Neuronal stem cell (in vitro differentiated cells): ENCODE measurements at places on chromosomes 4 and X.

- no peak for DNase-seq
These were observed 88.8 kb downstream of the CPZ start for GRCh38 chr4:8681391-8681790.

- DNase-seq = no peak
These were observed at the start of gene CACNA1F for GRCh38 chrX:49233176-49233575. CACNA1F (minus strand) TSS chrX:49233340; CDS start chrX:49233309, 31 bp downstream.

DNA sequence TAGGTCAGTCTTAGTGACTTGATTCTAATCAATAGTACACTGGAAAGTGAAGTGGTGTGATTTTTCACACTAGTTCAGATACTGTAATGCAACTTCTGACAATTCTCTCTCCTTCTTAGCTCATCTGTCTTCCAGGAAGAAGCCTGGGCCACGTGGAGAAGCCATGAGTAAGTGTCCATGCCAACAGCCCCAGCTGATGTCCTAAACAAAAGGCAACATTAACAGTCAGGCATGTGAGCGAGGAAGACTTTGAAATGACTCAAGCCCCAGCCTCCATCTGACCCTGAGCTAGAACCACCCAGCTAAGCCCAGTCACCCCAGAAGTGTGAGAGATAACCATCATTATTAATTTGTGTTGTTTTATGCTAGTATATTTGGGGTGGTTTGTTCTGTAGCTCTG is 115.7 kb upstream of the MAGEB16 start:
- no peak for DNase-seq

DNA sequence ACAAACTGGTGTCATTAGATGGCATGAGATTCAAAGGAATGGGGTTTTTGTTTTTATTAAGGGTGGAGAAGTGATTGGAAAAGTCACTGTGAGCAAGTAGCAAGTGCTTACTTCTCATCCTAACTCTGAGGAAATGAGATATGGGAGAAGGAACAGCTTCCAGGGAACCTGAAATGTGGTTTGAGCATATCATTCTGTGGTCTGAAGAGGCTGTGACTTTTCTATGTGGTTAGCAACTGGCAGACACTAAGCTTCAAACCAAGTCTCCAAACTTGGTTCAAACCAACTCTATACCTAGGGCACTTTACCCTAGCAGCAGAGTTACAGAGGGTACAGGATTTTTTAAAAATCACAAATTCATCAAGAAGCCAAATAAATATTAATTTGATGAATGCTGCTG is 58.2 kb downstream of the DCLK2 start:
- DNase-seq = no peak

GRCh38 chr4:39085891-39086290 is 23.9 kb downstream of the KLHL5 start:
- no peak for DNase-seq

GRCh38 chrX:110646386-110646785 is 149.2 kb downstream of the CHRDL1 start:
- no peak for DNase-seq

DNA sequence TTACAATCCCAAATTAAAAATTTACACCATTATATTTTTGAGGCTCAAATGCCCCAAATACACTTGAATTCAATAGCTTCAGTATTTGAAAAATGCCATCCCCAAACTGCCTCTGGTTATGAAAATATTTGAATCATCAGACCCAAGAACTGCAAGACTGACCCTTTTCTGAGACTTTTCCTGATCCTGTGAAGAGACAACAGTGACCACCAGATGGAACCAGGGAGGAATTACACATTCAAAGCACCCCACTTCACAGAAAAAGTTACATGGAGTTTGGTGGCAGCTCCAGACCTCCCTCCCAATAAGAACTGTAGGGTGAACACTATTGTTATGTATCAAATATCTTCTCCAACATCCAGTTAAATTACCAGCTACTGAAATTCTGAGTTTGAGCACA is 44.0 kb upstream of the SCD5 start:
- DNase-seq = no peak

DNA sequence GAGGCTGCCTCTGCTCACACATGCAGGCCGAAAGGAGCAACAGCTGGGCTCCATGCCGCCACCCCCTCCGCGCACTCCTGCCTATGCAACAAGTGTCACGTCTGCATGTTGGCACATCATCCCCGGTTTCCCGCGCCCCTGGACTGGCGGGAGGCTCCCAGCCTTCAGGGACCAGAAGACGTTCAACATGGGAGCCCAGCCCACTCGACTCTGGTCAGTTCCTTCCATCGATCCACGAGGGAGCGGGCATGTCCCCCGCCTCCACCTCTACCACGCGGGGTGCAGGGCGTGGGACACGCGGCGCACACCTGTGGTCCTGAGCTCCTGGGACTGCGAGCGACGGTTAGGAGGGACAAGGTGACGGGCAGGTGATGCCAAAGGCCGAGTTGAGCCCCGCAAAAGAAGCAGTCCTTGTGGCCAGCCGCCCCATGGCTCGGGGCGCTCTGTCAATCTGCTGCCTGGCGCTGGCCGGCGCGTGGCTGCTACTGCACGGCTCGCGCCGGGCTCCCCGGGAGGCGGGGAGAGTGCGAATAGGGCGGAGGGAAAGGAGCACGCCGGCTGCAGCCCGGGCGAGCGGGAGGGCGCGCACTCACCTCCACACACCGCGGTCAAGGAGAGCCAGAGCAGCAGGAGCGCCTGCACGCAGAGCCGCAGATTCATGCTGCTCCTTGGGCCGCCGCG is 645 bp downstream of the APLN start:
- DNase-seq = no peak

DNA sequence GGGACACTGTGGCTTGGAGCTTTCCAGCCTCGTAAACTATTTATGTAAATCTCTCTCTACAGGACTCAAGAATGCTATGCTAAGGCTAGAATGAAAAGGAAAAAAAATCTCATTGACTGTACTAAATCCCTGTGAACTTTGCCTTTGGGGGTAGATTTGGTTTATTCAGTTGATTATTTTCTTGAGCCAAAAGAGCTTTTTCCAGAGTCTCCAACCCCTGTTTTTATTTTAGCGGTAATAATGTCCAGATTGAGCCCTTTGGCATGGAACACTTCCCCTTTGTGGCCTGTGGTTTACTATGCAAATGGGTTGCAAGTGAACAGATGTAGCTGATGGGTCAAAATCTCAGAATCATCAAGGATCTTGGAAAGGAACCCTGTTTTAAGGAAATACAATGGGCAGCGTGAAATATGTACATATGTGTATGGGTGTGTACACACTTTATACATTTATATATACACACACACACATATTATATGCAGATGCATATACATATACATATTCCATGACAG is 72.9 kb downstream of the FAM9B start:
- no peak for DNase-seq

GRCh38 chrX:132004728-132005127 is 18.4 kb upstream of the STK26 start:
- DNase-seq = no peak

DNA sequence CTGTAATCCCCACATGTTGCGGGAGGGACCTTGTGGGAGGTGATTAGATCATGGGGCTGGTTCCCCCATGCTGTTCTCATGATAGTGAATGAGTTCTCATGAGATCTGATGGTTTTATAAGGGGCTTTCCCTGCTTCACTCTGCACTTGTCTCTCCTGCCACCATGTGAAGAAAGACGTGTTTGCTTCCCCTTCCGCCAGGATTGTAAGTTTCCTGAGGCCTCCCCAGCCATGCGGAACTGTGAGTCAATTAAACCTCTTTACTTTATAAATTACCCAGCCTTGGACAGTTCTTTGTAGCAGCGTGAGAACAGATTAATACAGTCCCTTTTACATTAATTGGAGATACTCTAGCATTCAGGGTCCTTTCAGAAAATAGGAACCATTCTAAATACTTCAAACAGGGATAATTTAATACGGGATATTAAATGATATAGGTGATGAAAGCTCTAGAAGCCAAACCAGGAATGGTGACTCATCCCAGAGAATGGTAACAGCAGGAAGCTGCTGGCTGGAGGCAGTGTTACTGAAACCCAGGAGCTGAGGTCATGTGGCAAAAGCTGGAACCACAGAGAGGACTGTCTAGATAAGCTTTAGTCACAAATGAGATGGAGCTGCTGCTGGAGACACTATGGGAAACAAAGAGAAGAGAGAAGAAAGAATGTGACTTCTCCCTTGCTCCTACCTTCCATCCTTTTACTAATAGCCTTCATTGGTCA is 57.3 kb downstream of the GSTCD start:
- DNase-seq = no peak

DNA sequence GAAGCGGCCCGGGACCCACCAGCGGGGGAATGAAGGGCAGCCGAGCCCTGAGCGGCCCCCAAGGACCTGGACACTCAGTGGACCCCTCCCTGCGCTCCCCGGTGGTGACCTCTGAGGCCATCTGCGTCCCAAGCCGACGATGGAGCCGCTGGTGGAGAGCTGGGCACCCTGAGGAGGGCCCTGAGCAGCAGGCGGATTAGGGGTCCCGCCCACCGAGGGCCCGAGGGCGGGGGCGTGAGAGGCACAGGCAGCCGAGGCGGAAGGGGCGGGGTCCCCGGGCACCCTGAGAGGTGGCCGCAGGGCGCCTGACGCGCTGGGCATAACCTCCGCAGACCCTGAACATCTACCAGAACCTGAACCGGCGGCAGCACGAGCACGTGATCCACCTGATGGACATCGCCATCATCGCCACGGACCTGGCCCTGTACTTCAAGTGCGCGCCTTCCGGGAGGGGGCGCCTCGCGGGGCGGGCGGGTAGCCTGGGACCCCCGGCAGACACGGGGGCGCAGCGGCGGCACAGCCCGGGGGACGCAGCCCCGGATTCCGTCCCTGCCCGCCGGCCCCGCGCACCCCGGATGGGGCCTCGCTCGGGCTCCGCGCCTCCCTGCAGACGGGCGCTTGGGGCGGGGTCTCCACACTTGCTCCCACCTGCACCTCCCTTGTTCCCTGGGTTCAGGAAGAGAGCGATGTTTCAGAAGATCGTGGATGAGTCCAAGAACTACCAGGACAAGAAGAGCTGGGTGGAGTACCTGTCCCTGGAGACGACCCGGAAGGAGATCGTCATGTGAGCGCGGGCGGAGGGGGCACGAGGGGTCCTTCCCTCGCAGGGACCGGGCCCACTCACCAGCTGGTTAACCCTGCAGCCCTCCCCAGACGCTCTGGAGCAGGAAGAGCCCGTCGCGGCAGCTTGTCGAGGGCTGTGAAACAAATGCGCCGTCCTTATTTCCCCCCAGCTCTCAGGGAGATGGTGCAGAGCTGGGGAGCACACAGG is 10.3 kb downstream of the ATP5ME start:
- no peak for DNase-seq

- DNase-seq = no peak
These were observed 36.9 kb downstream of the FHDC1 start for GRCh38 chr4:152972821-152973628.

DNA sequence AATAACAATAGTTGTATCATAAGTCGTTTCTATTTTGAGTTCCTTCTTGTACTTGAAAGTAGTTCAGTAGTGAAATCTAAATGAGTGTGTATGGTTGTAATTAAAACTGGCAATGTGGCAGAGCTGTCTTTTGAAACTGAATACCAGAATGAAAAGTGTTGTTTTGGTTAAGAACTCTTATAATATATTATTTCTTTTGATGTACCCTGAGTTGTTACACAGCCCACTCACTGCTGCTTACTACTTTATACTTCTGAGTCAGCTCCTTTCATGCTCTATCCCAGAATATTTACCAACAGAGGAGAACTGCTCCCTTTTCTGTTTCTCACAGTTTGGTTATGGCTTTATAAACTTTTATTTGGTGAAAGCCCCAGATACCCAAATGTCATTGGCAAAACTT is 28.8 kb downstream of the FAM199X start:
- no peak for DNase-seq

- DNase-seq = no peak
These were observed 192.1 kb downstream of the SPRY1 start for GRCh38 chr4:123588631-123589241.

DNA sequence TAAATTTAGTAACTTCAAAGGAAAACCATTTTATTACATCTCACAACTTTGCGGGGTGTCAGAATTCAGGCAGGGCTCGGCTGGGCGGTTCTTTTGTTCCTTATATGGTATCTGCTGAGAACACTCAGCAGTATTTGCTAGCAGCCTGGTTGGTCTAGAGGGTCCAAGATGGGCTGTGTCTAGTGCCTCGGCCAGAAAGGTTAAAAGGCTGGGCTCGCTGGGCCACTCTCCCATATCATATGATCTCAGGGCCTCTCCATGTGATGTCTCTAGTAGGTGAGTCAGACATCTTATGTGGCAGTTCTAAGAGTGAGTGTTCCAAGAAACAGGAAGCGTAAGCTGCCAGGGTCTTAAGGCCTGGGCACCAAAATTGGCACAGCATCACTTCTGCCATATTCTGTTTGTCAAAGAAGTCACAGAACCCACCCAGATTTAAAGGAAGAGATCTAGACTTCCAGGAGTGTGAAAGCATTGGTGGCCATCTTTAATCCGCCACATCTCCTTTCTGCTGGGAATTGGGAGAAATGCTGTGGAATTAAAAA is 100.9 kb upstream of the ATP6AP2 start:
- DNase-seq = no peak

DNA sequence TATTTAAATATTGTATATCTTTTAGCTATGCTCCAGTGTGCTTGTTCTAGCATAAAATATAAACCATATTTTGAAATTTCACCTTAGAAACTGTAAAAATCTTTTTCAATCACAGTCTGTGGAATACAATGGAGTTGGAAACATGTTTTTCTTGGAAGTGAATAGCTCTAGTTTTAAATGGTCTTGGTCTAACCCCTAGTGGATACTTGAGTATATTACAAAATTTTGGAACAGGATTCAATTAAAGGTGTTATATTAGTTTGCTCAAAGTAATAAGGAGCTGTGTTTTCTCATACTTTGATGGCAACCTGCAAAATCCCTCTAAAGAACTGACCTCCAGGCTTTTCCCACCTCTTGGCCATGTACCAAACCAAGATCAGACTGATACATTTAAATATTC is 48.2 kb downstream of the STK26 start:
- no peak for DNase-seq

DNA sequence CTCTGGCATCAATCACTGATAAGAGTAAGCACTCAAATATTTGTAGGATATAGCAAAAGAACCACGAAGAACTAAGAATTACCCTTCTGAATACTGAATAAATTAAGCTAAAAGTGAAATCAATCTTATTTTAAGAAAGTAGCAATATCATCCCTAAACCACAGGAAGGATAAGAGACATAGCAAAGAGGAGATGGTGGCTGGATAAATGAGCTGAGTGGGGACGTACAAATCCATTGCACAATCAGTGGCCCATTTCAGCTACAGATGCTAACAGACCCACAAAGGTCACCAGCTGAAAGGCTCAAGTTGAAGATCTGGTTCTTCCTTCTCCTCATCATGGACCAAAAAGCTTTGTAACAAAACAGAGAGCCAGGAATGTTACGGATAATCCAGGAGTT is 77.1 kb downstream of the SLC9A7 start:
- DNase-seq = no peak

- DNase-seq = no peak
These were observed 246.5 kb downstream of the RAPGEF2 start for GRCh38 chr4:159349332-159349731.

- no peak for DNase-seq
These were observed 37.8 kb upstream of the BDH2 start for GRCh38 chr4:103137446-103137827.

GRCh38 chr4:10577018-10577417 is 107.5 kb downstream of the CLNK start:
- DNase-seq = no peak

GRCh38 chr4:86560447-86560846 is 33.7 kb upstream of the PTPN13 start:
- no peak for DNase-seq
